ENCODE measurements at places on chromosomes 3 and 15.
A peak's percentile ranks its signal among the peaks of the same experiment; 100 is the strongest.

DNA sequence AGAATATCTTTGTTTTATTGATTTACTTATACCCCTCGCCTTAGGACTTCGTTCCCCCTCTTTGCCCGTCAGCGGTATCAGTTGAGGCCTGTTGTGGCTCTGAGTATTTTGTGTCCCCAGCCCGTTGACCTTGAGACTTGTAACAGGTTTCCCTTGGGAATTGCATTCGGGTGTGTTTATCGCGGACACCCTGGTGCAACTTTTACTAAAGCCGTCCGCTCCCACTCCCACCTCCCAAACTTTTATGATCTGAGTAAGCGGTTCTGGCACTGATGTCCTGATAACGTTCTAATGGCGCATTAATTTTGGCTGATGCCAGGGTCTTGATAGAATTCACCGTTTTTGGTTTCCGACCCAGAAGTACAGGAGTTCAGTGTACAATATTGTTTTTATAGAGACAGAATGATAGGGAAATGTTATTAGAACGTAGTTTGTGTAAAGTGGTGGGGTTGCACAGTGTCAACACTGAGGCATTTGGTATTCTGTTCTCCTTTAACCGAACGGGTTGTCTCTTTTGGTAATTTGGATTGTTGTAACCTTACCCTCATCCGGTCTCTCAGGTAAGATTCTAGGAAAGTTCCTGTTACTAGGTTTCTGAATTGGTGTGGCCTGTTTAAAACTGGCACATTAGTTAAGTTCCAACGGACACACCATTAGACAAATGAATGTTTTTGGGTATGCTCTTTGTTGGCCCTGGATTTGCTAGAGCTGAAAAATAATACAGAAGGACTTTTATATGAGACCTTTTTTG, 47.8 kb downstream of the OIP5 start:
- DNase-seq, result peak; percentile 15

DNA sequence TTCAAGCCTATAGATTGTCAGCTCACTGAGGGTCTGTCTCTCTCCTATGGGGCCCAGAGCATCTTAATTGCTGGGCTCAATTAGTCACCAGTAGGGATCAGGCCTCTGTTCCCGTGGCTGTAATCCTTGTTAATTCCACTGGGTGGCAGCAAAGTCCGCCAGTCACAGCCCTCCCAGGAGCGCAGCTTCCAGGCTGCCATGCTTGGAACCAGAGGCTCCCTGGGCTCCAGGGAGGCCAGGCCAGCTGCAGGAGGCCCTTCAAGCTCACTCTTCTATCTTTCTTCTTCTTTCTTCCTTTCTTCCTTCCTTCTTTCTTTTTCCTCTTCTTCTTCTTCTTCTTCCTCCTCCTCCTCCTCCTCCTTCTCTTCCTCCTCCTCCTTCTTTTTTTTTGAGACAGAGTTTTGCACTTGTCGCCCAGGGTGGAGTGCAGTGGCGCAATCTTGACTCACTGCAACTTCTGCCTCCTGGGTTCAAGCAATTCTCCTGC, 14.4 kb downstream of the RNU5B-1 start:
- DNase-seq, result peak; percentile 87

DNA sequence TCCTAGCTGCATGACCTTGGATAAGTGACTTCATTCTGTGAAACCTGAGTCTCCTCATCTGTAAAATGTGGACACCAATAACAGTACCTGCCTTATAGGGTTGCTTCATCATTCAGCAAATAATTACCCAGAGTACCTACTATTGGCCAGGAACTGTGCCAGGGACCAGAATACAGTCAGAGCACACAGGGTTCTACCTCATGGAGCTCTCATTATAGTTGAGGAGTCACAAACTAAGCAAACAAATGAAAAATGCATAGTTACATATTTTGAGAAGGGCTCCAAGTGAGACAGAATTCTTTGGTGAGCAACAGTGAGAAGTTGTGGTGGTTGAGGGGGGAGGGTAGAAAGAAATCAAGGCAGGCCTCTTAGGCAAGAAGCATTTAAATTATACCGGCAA, 308.6 kb upstream of the WNT5A start:
- DNase-seq, result no peak

- no peak for DNase-seq
These were observed 17.7 kb upstream of the CGNL1 start for GRCh38 chr15:57358571-57358970.

- no peak for DNase-seq
These were observed 10.2 kb upstream of the APBA2 start for GRCh38 chr15:28875461-28876000.

DNA sequence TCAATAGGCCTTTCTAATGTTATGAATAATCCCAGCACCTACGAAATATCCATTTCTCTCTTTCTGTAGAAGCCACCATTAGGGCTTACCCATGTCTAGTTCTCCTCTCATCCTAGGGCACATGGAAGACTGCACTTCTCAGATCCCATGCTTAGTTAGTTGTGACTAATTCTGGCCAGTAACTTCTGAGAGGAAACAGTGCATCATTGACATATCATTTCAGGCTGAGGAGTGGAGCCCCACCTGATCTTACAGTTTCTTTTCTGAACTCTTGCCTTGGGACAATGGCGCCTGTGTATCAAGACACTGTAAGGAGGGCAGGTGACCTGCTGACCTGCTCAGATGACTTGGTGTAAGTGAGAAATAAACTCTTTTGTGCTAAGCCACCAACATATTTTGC, 39.4 kb upstream of the TBL1XR1 start:
- DNase-seq, result no peak

DNA sequence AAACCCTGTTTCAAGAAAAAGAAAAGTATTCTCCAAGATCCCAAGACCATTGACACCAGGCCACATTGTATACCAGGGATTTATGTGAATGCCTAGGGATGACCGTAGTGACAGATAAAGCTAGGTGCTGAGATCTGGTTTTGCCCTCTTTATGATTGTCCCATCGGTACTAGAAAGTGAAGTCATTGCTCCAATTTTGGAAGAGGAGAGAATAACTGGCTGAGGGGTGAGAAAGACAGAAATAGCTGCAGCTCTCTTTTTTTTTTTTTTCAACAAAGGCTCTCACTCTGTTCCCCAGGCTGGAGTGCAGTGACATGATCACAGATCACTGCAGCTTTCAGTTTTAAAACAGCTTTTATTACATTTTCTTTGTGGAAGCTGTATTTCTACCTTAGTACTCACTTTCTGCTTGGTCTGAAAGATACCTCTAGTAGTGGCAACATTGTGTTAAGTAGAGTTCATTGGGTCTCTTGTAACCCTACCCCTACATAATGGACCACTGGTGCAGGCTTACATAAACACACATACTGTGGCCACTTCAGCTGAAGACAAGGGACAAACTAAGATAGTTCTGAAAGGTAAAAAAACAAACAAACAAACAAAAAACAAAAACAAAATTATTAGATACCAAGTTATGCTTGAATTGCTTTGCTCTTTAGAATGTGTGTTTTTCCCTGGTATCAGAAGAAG, 18.0 kb downstream of the ZSCAN29 start:
- DNase-seq, result no peak

- DNase-seq, result no peak
These were observed 42.0 kb downstream of the SRP14 start for GRCh38 chr15:39997031-39997430.

- no peak for DNase-seq
These were observed 387.0 kb upstream of the PROK2 start for GRCh38 chr3:72171946-72172345.

Measured in germinal center (tissue), 1 donor.